Activated naive CD4-positive, alpha-beta T cell treated with anti-CD3 and anti-CD28 coated beads, Interleukin-2, amount 10 ng/mL, durations not matched to agents 7 days and 5 days (primary cell): ENCODE measurements at places on chromosomes 7 and 10.

- no peak for DNase-seq
Measured at GRCh38 chr7:37448011-37448635, 541 bp downstream of the ELMO1 start.

DNA sequence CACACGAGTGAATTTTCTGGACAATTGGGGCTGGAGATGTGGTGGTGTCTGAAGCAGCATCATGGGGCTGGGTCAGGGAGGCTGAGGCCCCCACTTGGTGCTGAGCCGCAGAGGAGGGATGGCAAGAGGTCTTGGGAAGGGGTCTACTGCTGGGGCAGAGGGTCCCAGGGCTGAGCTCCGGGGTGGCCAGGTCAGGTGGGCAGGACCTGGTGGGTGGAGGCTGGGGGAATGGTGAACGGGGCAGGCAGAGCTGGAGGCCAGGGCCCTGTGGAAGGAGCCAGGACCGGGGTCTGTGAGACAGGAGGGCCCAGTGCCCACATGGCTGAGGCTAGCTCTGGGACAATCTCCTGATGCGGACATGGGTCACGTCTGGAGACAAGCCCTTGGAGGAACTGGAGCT, 20.4 kb upstream of the LFNG start:
- DNase-seq, result no peak

DNA sequence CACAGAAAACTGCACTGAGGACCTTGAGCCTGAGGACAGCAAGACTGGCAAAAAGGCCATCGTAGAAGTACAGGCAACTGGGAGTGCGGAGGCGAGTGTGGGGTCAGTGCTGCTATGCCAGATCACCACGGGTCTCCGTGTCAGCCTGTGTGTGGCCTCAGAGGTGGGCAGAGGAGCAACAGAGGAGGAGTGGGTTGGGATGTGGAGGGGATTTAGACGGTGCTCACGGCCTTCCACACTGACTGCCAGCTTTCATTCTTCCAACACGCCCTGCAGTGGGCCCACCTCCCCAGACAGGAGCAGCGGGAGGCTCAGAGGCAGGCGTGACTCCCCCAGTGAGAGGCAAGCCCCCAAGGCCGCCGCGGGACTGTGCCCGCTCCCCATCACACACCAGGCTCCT, 17.0 kb upstream of the ZMIZ1 start:
- DNase-seq, result no peak

DNA sequence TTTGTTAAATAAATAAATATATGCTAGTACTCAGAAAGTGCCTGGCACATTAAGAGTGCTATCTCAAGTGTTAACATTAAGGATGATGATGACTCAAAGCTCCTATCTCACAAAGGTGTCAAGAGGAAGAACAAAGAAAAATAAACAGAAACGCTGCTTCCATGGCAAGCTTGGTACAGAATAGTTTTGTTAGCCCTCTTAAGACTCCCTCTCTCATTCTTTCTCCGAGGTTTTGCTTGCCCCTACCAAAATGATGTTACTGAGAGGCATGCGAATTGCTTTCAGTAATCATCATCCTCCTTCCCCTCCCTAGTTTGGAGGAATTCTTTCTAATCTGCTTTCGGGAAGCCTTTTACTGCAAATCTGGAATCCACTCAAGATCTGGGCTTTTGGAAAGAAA, 96.7 kb downstream of the SORCS1 start:
- DNase-seq, result no peak

GRCh38 chr7:5646846-5647245, 134.6 kb downstream of the RNF216 start:
- no peak for DNase-seq

GRCh38 chr7:1994931-1995330, 237.8 kb downstream of the MAD1L1 start:
- no peak for DNase-seq

- DNase-seq, result no peak
Measured at GRCh38 chr7:74455291-74455804, 1.6 kb downstream of the GTF2IRD1 start.

DNA sequence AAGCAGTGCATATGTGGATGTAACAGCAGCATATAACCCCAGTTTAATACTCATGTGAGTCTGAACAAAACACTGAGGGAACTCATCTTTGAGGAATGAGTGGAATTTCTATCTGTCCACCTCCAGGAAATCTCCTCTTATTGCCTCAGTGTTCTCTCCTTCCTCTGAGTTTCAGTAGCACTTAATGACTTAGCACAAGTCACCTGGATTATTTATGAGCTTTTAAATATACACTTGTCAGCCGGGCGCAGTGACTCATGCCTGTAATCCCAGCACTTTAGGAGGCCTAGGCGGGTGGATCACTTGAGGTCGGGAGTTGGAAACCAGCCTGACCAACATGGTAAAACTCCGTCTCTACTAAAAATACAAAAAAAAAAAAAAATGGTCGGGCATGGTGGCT, 4.3 kb downstream of the LRRC20 start:
- no peak for DNase-seq

DNA sequence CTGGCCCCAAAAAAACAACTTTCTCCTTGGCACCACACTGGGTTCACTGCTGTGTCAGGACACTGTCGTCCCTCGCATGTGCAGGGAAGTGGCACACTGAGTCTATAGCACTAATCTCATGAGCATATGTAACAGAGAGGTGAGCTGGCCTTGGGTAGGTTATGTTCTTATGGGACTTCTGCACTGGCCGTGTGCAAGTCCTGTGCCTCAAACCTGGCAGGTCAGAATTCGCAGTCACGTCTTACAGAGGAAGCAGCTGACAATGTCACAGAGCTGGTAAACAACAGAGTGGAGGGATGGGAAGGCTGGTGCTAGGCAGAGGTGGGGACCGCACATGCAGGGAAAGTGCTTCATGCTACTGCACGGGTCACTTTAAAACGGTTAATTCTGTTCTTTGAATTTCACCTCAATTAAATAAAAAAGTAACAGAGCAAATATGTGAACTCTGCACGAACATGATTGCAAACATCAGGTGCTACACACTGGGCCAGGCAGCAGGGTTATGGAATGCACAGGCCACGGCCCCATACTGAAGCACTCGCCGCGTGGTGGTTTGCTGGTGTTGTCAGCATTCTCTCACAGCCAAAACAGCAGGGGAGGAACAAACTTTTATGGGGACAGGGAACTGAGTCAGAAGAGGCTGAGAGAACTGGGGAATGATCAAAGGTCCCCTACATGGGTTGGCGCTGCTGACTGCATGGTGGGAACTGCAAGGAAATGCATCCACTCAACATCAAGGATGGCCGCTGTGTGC, 54.2 kb downstream of the VOPP1 start:
- DNase-seq, result no peak

- DNase-seq, result no peak
Measured at GRCh38 chr7:49803812-49804211, 30.4 kb downstream of the VWC2 start.

DNA sequence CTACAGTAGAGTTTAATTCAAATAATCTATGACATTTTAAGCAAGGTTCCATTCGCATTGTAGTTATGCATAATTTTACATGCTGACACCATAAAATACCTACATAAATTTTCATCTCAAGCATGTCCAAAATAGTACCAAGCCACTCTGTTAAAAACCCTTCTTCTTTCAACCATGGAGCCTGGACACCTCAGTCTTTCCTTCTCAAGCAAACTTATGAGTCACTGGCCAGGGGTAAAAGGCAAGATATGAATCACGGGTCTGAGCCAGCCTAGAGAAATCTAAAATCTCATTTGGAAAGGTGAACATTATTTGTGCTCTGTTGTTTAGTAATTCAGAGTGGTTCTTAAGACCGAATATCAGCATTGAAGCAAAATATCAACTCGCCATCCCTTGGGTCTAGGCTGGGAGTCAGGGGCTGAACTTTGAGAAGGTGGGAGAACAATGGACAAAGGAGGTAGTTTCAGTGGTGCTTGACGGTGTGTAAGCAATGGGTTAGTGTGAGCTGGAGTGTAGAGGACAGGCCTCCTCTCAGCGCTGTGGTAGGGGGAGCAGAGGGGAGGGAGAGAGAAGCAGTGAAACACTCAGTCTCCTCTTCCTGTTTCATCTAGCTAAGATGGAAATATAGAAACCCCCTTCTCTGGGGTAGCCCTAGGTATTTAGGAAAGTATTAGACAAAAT, 19.1 kb upstream of the GPAM start:
- DNase-seq, result no peak

DNA sequence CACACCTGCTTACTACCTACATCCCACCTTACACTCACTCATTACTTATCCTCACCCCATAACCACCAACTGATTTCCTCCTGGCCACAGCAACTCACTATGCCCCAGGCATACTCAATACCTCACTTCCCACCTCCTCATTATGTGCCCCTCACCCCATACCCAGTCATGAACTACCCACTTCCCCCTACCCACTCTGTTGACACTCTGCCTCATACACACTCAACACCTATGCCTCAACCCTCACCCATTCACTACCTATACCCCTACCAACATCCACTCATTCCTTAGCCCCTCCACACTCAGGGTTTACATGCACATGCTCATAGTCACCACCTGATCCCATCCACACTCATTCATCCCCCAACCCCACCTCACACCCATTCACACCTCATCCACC, 39.6 kb downstream of the SEC61G start:
- no peak for DNase-seq

GRCh38 chr7:151792636-151793035, 84.3 kb downstream of the PRKAG2 start:
- DNase-seq, result no peak

DNA sequence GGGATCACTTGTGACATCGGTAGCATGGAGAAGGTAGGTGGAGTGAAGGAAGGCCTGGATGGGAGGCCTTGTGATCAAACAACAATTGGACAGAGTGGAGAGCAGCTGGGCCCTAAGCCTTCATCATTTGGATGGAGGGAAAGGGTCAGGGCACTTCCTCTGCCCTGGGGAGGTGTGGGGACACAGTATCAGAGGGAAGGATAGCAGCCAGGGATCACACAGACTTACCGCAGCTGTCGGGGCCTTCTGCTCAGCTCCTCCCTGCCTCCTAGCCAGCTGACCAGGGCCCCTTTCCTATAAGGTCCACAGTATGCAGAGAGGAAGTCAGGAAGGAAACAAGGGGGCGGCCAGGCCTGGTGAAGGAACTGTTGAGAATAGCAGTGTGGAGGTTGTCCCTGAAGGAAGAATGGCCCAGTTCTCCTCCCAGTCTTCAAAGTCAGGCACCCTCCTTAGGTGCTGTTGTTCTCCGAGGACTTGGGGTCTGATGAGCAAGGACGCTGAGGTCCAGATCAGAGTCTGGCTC, 62.1 kb downstream of the ABCC2 start:
- no peak for DNase-seq

GRCh38 chr7:76509931-76510877, at the start of gene UPK3B:
Gene UPK3B, plus strand, starts transcription at chr7:76510552. Its CDS starts 101 bp downstream, at chr7:76510653.
- DNase-seq, result peak; percentile 44

DNA sequence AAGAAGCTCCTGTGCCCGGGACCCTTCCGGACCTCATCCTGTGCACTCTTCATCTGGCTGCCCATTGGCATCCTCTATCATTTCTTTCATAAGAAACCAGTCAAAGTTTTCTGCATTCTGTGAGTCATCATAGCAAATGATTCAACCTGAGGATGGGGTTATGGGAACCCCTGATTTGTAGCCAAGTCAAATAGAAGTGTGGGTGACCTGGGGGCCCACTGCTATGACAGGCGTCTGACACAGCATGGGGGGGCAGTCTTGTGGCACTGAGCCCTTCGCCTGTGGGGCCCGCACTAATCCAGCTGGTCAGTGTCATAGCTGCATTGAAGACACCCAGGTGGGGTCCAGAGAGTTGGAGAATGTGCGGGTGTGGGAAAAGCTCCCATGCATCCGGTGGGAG, 230.4 kb downstream of the USP6NL start:
- no peak for DNase-seq

DNA sequence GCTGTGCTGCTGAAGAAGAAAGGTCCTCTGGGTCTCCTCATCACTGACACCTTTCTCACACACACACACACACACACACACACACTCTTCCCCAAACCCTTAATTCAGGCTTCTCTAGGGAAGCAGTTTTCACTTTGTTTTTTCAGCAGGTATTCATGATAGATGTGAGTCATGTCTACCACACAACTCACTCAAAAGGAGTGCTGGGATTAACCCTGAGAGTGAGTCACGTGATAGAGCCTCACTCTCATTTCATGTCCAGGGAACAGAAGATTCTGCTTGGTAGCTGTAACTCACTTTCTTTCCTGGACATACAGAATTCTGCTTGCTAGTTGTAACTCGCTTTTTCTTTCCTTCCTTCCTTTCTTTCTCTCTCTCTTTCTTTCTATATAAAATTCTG, 45.4 kb downstream of the VIM start:
- no peak for DNase-seq

- DNase-seq, result no peak
Measured at GRCh38 chr7:105022458-105022857, 8.5 kb downstream of the KMT2E start.

- no peak for DNase-seq
Measured at GRCh38 chr7:3159445-3159844, 115.8 kb upstream of the CARD11 start.

GRCh38 chr10:29157321-29157720, 131.5 kb upstream of the LYZL1 start:
- no peak for DNase-seq

DNA sequence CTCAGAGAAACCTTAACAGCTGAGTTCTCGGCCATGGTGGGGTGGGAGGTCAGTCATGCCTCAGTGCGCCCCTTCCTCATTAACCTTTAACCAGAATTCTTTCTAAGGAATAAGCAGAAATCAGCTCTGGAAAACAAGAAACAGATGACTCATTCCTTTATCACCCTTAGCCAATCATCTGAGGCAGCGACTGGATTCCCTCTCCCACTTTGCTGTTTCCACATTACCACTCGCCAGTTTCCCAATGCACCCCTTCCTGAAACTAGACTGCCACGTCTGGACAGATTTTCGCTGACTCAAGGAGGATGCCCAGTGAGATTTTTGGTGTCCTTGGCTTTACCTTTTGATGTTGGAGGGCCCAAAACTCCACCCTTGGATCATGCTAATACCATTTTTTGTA, 223.8 kb downstream of the PLXDC2 start:
- DNase-seq, result no peak

- DNase-seq, result no peak
Measured at GRCh38 chr10:88162852-88163251, 299.4 kb downstream of the PTEN start.

DNA sequence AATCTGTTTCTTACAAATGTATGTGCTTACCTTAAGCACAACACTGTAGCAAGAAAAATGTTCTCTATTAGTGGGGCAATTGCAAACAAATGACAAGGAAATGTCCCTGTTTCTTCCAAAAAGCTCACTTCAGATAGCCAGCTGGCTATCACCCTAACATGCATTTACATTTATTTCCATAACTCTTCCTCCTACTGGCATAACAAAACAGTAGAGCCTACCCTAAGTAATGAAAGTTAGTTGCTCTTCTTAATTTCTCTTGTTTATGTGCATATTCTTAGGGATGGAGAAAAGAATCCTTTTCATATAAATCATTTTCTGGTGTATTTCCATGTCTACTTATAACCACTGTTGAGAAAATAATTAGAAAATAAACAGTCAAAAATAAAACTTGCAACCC, 100.4 kb downstream of the SGMS1 start:
- DNase-seq, result no peak

- no peak for DNase-seq
Measured at GRCh38 chr10:124699471-124700292, 44.5 kb downstream of the FAM53B start.

GRCh38 chr7:117169907-117170306, 153.0 kb downstream of the WNT2 start:
- no peak for DNase-seq

GRCh38 chr10:49086889-49087288, 28.4 kb downstream of the VSTM4 start:
- DNase-seq, result no peak

GRCh38 chr10:2300231-2300630, 562.9 kb upstream of the ADARB2 start:
- DNase-seq, result no peak

- no peak for DNase-seq
Measured at GRCh38 chr10:44682507-44682906, 228.6 kb upstream of the TMEM72 start.
